ENCODE measurements at places on chromosomes 6 and 20.

- DNase-seq = no peak
These were observed 346.8 kb upstream of the CNR1 start for GRCh38 chr6:88512951-88513350.

DNA sequence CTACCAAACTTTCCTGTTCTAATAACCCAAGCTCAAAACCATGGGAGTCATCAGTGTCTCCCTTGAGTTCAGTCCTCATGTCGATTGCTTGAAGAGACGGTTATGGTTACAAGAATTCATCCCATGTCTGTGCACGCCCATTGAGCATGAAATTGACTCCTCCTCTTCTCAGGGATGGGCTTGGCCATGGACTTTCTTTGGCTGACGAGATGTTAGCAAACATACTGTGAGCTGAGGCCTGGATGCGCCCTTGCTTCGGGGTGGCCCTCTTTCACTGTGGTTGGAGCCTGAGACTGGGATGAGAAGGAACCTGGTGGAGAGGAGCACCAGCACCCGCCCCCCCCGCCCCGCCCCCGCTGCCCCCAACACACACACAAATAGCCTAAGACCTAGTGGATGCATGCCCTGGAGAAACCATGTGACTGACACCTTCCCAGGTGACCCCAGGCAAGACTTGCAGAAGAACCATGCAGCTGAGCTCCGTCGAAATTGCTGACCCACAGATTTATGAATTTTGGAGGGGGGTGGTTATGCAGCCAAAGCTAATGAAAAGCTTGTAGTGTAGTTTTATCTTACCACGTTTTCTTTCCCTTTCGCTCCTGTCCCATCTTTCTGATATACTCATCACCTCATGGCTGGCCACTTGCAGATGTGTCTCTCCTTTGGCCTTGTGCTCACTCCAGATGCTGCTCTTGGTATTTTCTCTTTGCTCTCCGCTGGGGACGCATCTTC, 231.4 kb downstream of the CDH4 start:
- DNase-seq = no peak

DNA sequence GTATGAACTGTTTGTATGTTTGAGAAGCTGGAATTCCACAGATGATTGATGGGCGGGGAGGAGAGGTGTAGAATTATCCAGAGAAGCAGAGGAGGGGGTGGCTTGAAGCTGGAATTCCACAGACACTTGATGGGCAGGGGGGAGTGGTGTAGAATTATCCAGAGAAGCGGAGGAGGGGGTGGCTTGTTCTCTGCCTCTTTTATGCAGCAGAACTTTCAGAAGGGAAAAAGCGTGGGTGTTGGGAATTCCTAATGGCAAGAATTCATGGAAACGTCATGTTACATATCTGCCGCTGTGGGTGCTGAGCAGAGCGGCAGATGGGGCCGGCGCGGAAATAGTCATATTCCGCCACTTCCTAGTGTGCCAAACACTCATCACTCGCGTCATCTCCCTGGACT, 167.9 kb upstream of the KCNG1 start:
- DNase-seq = no peak

GRCh38 chr6:26017632-26017966, 55.0 kb downstream of the TRIM38 start:
- no peak for DNase-seq

GRCh38 chr20:24498641-24499040, 29.2 kb downstream of the SYNDIG1 start:
- no peak for DNase-seq

DNA sequence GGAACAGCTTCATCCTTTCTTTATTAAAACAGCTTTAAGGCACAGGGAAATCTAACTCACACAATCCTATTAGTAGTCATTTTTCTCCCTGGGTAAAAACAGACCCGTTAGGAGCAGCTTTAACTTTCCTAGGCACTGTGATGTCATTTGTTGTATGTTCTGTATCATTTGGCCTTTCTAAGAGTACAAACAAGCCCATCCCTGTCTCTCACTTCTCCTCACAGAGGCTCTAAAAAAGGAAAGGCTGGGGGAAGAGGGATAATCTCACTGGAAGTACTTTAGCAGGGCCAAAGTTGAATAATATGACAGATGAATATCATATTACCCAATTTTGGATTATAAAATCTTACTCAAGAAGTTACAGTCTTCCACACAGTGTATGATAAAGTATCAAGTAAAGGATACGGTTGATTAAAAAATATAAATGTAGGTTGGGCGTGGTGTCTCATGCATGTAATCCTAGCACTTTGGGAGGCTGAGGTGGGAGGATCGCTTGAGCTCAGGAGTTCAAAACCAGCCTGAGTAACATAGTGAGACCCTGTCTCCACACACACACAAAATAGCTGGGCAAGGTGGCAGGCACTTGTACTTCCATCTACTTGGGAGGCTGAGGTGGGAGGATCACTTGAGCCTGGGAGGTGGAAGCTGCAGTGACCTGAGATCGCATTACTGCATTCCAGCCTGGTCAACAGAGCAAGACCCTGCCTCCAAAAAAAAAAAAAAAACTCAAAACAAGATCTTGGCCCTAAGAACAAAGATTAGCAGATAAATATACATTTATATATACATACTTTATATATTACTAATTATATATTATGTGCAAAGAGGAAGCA, 7.9 kb downstream of the NUDT3 start:
- no peak for DNase-seq

GRCh38 chr6:167568407-167569024, 243.6 kb downstream of the TTLL2 start:
- DNase-seq = no peak

DNA sequence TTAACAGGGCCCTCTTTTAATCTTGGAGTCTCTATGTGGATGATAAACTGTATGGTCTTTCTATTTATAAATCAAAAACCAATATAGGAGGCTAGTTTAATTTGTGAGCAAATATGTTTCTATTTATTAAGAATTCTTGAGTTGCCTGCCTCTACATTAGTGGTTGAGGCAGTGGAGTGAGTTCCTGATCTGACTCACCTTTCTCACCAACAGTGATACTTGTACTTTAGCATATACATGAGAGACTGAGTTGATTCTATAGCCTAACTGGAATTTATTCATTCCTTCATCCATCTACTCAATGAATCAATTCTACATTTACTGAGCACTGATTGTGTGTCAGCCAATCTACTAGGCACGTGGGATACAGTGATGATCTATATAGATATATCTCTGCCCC, 126.9 kb downstream of the TRMT11 start:
- no peak for DNase-seq

DNA sequence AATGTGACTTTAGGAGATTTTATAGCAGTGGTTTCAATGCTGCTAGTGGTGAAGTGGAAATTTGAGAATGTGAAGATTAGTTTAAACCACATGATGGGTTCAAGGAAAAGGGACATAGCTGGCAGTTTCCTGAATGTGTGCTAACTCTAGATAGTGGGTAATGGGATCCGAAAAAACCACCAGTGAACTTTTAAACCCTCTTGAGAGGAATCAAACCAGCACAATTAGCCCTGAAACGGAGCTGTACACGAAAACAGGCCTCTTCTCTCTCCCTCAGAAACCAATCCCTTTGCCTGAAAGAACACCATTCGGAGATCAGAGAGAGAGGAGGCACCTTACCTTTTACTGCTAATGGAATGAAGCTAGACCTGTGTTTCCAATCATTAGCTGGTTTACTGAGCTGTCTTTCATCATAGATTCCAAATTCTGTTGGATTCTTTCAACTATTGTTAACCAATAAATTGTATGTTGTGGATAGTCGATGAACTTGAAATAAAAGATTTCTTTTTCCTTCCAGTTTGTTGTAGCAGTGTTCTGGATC, 103.9 kb downstream of the AIG1 start:
- no peak for DNase-seq

All from DMS 273 treated with DMSO at 0.1 percent for 48 hours (cell line).